RPMI8226 (cell line): ENCODE measurements at places on chromosomes 2 and 18.

DNA sequence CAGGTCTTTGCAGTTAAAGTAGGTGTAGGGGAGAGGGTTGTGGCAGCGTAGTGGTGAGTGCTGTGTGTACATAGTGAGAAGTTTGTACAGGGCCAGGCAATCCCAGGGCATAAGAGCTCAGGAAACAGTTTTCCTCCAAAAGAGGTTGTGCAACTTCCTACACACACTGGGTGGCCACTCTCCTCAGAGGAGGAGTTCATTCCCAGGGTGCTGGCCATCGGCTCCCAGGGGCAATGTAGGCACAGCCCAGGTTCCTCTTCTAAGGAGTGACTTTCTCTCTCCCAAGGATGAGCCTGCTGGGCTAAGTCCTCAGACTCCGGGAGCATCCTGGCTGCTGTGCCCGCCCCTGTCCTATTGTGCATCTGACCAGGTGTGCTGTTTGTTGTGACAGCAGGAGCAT lies 3.0 kb downstream of the ACOXL start:
- DNase-seq = no peak

DNA sequence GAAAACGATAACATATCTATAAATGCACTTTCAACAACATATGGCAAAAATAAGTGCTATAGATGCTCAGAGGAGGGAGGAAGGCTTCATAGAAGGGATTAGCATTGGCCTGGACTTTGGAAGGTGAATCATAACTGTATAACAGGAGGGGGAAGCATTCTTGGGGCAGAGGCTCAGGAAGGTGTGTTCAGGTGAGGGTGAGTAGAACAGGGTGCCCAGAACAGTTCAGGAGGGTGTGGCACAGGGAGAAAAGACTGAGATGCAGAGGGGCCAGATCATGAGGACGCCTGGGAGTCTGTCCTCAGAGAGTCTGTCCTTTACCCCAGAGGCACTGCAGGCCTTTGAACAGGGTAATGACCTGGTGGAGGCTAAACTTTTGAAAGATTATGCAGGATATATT lies 29.3 kb upstream of the MEP1B start:
- no peak for DNase-seq

- no peak for DNase-seq
Measured at GRCh38 chr18:72207280-72207679, 336.9 kb downstream of the CBLN2 start.

- DNase-seq = no peak
Measured at GRCh38 chr18:9008709-9009635, 93.5 kb upstream of the NDUFV2 start.

DNA sequence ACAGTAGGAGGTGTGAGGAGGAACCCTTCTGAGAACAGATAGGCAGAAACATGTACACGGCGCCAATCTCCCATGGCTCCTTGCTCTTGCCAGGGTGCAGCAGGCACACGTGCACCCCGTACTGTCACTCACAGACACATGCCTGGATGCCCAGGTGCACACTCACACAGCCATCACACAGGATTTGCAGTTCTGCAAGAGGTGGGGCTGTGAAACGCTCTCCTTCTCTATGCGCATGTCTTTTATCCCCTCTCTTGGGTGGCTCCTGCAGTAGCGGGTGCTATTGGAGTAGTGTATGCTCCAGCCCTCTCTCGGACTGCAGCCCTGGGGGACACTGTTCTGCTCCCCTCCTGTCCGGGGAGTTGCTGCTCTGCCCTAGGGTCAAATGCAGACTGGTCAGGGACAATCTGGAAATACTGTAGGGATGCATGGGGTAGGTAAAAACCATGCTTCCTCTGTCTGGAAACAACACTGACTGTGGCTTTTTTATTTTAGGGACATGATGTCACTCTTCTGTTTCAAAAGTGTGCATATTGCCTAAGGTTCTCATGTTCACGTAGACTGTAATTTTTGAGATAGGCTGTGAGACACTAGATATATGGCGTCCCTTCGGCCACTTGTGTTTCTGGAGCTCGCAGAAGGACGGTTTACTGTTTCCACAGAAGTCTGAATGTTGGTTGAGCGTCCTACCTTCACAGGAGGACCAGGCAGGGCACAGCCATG lies 118.5 kb downstream of the PRKCE start:
- DNase-seq = no peak

GRCh38 chr2:112143150-112143549 lies 5.0 kb downstream of the FBLN7 start:
- DNase-seq = no peak

DNA sequence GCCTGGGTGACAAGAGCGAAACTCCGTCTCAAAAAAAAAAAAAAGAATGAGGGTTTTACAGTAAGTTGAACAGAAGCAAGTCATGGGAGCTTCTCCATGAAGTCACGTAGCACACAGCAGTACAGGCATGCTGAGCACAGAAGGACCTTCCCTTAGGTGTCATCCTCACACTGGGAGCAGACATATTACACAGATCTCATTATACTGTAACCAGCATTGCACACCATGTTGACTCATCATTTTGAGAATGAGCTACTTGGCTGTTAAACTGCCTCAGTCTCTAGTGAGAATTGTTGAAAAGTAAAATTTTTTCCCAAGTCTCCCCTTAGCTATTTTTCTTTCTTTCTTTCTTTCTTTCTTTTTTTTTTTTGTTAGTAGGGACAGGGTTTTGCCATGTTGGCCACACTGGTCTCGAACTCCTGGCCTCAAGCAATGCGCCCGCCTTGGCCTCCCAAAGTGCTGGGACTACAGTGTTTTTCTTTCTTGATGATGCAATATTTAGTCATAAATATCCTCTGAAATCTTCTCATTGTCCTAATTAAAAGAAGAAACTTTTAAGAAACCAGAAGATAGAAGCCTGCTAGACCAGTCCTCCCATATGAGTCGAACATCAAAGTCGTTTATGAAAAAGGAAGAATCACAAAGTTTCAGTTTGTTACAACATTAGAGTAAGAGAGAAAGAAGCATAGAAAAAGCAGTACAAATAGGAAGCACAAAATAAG lies 37.9 kb upstream of the PPP1CB start:
- no peak for DNase-seq

GRCh38 chr18:9233771-9234440 lies 97.3 kb downstream of the ANKRD12 start:
- DNase-seq = no peak

GRCh38 chr2:32783469-32783868 lies 155.6 kb downstream of the TTC27 start:
- no peak for DNase-seq

DNA sequence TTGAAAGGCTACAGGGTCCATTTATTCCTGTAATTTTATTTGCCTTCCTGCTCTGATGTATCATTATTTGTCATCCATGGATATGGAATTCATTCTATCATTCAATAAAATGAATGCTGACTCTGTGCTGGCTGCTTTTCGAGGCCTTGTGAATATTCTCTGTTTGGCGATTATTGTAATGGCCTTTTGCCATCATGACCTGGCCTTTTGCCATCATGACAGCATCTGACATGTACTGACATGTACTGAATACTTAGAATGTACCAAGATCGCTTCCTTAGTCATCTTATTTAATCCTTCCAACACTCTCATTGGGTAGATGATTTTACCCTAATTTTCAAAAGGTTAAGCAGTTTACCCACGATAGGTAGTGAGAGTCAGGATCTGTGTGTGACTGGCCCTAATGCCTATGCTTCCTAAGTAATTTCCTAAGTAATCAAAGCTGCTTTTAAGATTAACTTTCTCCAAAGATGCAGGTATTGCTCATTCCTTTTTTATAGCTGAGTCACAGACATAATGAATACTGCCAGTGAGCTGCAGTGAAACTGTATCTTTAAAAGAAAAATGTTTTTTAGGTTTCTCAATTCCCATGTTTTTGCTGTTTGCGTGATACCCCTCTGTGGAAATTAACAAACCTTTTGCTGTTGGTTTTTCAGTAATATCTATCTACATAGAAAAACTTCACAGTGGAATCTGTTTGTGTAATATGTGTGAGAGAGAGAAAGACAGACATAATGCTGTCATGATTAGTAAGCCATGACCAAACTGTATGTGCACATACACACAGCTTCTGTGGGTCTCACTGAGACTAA lies 127.8 kb downstream of the CERS6 start:
- no peak for DNase-seq
